ENCODE measurements at places on chromosomes 6 and 20.
A peak's percentile ranks its signal among the peaks of the same experiment; 100 is the strongest.

GRCh38 chr20:49724408-49725223 is 10.9 kb upstream of the B4GALT5 start:
- no peak for DNase-seq

GRCh38 chr6:42315991-42316970 is 98.6 kb upstream of the MRPS10 start:
- DNase-seq = no peak

DNA sequence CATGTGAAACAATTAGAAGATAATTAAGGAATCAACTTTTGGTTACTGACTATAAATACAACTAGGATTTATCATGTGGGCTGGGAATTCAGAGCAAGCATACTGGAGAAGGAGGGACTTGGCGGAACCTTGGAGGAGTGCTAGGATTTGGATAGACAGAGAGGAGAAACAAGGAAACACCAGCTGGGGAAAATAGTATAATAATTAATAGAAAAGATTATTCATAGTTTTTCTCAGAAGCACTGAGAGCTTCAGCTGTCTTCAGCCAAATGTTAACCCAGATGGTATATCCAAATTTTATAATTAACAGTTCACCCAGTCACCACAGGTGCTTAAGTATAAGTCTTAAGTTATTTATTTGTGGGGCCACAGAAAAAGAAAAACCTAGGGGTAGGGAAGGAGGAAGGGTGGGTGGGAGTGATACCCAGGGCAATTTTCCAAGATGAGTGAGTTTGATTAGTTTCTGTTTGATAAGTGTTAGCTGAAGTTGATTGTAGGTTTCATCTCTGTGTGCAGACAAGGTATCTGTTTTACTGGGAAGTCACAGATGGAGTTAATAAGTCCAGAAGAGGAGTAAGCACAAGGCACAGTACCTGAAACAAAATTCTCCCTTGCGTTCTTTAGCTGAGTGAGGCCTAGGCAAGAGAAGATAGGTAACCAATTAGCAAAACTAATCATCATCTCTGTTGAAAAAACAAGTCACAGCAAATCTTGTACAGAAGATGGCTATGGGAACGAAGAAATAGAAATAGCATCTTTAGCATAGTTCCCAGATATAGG is 175.5 kb downstream of the TFAP2B start:
- no peak for DNase-seq

DNA sequence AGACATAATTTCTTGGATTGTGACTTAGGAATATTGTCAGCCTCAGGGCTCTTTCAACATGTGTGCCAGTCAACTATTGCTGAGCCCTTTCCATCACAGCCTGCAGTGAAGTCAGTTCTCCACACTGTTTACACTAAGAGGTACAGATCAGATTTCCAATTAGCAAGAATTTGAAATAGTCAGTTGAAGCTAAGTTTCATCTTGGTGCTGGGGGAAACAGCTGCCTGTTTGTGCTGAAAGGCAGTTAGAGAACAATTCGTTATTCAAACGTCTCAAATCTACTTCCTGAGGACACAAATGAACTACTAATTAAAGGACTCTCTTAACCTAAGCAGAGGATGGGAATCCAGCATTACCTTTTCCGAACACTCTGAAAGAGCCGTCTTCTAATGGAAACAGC is 25.9 kb downstream of the ADGRF1 start:
- DNase-seq = peak; percentile 41

Data from NCI-H2029 (cell line).